ENCODE measurements at places on chromosomes 12 and 14.

DNA sequence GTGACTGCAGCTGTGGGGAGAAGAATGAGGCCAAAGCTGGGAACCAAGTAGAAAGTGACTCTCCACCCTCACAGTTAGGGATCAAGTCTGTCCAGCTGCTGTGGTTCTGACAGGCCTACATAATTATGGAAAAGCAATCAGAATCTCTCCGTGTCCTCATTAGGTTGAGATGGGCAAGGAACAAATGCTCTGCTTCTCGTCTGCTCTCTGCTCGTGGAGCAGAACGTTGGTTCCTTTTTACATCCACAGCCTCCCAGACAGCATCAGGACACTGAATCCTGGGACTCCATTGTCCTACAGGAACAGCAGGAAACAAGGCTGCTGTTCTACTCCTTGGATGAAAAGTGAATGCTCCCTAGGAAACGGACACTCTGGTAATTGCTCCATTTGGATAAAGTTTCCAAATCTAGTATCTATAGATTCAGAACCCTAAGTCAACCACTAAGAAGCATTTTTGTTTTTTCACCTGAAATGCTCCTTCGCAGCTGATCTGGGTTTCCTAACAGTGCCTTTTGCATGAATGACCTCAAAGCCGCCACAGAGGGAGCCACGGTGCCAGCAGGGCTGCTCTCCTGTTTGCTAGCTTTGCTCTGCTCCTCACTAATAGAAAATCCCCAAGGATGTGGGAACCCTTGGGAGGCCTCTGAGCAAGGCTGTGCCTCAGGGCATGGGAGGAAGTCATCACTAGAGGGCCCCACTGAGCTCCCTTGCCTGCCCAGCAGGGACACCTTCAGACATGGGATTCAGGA, 102.0 kb downstream of the EGLN3 start:
- peak; percentile 24 for DNase-seq

DNA sequence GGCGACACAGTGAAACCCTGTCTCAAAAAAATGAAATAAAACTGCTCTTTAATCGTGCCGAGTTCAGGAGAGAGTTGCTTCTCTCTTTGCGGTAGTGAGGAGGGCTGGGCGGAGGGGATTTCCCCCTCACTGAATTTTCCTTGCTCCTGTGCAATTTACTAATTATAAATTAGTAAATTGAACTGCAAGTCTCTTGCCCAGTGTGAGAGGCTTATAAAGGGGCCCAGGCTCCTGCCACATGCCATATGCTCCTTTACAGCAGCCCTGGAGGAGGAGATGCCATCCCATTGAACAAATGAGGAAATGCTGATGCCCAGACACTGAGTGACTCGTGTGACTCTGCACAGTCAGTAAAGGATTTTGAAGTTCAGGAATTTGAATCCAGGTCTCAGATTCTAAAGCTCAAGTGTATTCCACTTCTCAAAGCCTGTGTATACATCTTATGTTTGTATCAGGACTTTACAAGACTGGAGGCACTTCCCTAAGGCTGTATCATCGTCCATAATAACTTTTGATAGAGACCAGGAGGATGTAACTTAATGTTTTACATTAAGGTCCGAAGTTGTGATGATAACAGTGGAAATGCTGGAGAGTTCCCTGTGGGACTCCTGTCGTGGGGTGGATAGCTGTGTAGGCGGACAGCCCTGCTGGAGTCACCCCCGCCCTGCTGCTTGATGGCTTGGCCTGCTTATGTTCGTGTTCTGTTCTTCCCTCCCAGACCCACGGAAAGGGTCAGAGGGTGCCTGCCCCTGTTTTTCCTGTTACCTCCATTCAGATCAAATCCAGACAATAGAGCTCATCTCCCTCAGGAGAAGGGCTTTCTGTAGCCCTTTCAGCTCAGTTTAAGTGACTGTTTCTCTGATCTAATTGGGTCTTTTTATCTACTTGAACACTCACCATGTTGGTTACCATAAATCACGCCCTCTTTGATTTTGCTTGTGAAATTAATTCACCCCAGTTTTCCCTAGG, 13.9 kb downstream of the PELI2 start:
- no peak for DNase-seq

DNA sequence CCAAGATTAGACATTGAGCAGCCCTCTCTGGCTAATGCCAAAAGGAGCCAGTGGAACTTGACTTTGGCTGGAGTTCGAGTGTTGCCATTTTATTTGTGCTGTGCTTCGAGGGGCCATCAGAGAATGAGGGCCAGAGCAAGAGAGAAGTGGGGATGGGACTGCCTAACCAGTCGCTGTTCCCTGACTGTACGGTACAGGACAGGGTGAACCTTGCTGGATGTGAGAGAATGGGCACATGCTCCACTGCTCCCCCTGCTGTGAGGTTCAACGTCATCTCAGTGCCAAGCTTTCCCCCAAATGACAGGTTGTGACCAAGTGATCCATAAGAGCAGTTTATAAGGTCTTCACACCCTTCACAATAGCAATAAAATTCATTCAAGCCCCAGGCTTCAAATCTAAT, 55.1 kb upstream of the BCL11B start:
- DNase-seq: no peak

DNA sequence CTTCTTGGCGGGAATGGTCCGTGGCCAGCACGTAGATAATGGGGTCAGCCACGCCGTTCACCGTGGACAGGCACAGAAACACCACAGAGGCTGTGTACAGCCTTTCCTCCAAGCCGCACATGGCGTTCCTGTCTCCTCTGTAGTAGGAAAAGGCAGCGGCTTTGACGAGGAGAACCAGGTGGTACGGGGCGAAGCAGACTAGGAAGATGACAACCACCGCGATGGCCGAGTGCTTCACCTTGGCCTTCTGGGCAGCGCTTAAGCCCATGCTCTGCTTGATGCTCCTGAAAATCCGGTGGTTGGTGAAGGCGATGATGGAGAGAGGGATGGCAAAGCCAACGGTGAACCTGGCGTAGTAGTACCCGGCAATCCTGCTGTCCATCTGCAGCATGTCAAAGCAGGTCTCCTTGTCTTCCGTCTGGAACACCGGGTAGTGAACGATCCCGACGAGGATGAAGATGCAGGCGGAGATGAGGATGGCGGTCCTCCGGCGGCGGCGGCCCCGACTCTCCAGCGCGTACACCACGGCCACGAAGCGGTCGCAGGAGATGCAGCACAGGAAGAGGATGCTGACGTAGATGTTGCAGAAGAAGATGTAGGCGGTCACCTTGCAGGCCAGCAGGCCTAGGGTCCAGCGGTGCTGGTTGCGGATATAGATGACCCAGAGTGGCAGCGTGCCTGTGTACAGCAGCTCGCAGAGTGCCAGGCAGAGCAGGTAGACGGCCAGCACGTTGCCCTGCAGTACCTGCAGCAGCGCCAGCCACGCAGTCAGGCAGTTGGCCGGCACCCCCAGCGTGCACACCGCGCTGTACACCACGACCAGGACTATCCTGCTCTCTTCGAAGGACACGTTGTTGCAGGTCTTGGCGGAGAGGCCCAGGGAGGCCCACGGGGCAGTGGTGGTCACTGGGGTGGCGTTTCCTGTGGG, 13.8 kb downstream of the GPR132 start:
- DNase-seq: no peak

- no peak for DNase-seq
Measured at GRCh38 chr12:62116986-62117385, 143.2 kb upstream of the USP15 start.

- no peak for DNase-seq
Measured at GRCh38 chr12:3332188-3332587, 158.8 kb upstream of the PRMT8 start.

GRCh38 chr14:66015071-66015780, 470.9 kb upstream of the CCDC196 start:
- no peak for DNase-seq

GRCh38 chr12:54154681-54155186, 34.1 kb downstream of the SMUG1 start:
- DNase-seq: no peak

DNA sequence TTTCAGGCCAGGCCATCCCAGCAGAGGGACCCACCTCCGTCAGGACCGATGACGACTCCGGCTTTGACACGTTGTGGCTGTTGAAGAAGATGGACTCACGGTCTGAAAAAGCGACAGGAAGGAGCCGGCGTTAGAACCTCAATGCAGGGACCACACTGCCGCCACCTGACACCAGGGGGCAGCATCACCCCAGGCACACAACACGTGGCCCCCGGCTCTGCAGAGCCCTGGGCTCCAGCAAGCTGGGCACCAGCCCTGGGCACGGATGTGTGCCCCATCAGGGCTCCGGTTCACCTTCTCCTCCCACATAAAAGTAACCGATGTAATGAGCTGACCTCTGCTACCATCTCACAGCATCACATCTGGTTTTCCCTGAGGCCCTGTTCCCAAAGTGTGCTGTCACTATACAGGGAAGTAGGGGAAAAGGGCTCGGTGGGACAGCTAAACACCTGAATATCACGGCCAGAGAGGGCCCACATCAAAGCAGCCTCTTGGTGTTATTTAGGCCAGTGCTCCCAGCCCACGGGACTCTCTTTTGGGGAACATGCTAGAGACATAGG, 29.0 kb downstream of the CHGA start:
- peak; percentile 83 for DNase-seq

- no peak for DNase-seq
Measured at GRCh38 chr12:109036975-109037374, 15.4 kb upstream of the USP30 start.

GRCh38 chr12:115297445-115297844, 613.5 kb upstream of the TBX3 start:
- no peak for DNase-seq

- no peak for DNase-seq
Measured at GRCh38 chr14:23604675-23605170, 26.1 kb upstream of the JPH4 start.

- no peak for DNase-seq
Measured at GRCh38 chr14:30484976-30485375, 74.0 kb upstream of the G2E3 start.

DNA sequence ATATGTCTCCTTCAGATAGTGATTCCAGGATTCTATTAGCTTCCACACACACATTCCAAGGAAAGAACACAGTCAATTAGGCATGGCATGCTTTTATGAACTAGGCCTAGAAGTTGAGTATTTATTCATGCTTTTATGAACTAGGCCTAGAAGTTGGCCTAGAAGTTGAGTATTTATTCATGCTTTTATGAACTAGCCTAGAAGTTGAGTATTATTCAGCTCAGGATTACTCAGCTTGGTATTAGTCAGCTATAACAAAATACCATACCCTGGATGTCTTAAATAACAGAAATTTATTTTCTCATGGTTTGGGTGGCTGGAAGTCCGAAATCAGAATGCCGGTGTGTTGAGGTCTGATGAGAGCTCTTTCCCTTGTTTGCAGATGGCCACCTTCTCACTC, 442.7 kb upstream of the FLRT2 start:
- no peak for DNase-seq

GRCh38 chr12:20368114-20368650, at the start of gene PDE3A:
Gene PDE3A, plus strand, starts transcription at chr12:20368537. Its CDS starts 748 bp downstream, at chr12:20369285.
- DNase-seq: peak; percentile 78

GRCh38 chr14:99579903-99580571, 24.0 kb downstream of the CCDC85C start:
- no peak for DNase-seq

DNA sequence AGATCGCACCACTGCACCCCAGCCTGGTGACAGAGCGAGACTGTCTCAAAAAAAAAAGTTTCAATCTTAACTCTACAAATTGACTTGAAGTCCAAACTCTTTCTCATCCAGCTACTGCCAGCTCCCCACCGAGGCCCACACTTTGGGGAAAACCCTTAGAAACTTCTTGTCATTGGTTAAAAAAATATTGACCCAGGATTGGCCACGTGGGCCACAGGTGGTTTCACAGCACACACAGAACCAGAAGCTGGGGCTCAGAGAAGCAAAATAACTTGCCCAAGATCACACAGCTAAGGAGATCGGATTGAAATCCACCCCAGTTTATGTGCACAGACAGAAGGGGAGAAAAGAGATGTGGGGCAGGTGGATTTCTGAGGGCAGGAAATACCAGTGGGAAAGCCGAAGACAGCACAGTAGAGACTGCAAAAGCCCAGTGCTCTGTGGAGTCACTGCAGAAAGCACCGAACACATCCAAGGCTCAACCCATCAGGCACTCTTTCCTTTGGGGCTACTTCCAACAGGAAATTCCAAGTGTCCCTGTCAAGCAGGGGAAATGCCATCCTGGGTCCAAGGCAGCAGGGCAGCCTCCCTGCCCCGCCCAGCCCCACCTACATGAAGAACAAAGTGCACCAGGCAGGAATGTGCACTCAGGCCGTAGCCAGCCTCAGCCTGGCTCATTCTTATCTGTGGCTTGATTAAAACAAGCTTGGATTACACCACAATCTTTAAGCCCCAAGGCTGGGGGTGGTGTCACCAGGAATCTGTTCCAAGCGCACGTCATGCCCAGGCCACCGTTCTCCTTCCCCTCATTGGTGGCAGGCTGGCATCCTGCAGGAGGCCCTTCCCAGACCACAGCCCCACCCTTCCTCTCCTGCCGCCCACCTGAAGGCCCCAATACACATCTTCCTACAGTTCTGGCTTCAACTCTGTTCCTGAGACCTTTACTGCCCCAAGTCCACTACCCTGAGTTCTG, 72.5 kb downstream of the ITPK1 start:
- peak; percentile 57 for DNase-seq

GRCh38 chr14:97213720-97214119, 416.5 kb downstream of the VRK1 start:
- DNase-seq: no peak

GRCh38 chr12:84919271-84919670, 6.7 kb upstream of the SLC6A15 start:
- DNase-seq: no peak

DNA sequence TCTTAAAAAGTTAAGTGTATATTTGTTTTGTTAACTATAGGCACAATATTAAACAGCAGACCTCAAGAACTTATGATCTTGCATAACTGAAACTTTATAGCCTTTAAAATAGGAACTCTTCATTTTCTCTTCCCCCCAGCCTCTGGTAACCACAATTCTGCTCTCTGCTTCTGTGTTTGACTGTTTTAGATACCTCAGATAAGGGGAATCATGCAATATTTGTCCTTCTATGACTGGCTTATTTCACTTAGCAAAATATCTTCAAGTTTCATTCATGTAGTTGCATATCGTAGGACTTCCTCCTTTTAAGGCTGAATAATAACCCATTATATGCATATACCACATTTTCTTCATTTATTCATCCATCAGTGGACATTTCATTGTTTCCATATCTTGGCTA, 131.3 kb downstream of the PTPRO start:
- peak; percentile 57 for DNase-seq

GRCh38 chr14:68598621-68599447, 194.0 kb downstream of the ZFP36L1 start:
- DNase-seq: peak; percentile 57

DNA sequence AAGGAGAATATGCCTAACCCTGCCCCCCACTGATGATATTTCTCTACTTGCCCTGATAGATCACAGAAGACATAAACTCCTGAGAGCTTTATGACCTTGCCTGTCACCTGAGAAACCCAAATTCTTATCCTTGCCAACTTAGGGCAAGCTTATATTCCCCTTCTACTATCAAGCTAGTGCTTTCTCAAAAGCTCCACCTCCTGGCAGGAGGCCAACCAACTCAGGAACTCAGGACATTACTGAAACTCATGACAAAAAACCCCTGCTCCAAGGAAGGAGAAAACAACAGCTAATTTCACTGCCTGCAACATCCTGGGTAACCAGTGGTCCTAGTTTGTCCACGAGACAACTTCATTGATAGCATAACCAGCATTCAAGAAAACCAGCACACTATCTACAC, 60.9 kb upstream of the FSCB start:
- DNase-seq: no peak

GRCh38 chr14:85811340-85811739, 281.4 kb downstream of the FLRT2 start:
- DNase-seq: no peak

- DNase-seq: no peak
Measured at GRCh38 chr14:103517721-103518421, 4.8 kb downstream of the CKB start.

- DNase-seq: no peak
Measured at GRCh38 chr14:54785778-54786770, 116.6 kb downstream of the GCH1 start.
